IMR-90 (cell line): ENCODE measurements at places on chromosomes 2 and 18.

DNA sequence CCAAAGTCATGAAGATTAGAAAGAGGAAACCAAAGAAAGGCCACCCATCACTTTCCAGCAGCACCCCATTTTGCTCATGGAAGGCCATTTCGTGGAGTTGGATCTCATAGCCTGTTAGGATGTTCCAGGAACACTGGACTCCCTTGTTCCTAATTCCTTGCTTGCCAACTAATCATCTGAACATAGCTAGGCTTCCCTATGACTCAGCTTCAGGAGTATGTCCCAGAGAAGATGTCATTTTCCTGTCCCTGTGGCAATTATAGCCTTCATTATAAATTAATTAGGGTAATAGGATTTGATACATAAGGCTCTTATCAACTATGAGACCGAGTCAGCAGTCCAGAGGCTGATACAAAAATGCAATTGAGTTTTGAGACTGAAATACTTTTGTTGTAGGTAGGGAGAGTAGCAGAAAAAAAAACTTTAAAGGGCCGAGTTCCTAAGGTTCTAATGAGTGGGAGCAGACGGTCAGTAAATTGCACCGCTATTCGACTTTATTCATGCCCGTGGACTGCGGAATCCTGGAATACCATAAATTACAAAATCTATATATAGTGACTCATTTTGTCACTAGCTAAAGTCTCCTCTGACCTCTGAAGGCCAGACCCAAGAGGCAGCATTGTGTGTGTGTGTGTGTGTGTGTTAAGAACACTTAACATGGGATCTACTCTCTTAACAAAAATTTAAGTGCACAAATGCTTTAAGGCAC lies 311.8 kb downstream of the FBXO15 start:
- no peak overlapping the region for H3K27ac ChIP-seq
- H3K27me3 ChIP-seq, result no peaks in the 10 kb centered on the region
- peak; percentile 32 for DNase-seq
- H3K4me1 ChIP-seq, result peaks cover 4% of the 10 kb centered on the region; the same call in 1 of the 2 replicates

- H3K27me3 ChIP-seq, result peaks cover 4% of the 10 kb centered on the region
- no peaks in the 10 kb centered on the region for H3K4me1 ChIP-seq
- no peak overlapping the region for H3K27ac ChIP-seq
- no peak overlapping the region for H3K4me3 ChIP-seq
- DNase-seq, result peak; percentile 5
Measured at GRCh38 chr2:148967578-148967977, 70.9 kb upstream of the LYPD6B start.

- peaks cover 23% of the 10 kb centered on the region for H3K27me3 ChIP-seq
- no peak overlapping the region for H3K27ac ChIP-seq
- H3K4me1 ChIP-seq, result peaks cover 4% of the 10 kb centered on the region
- no peaks in the 10 kb centered on the region for H3K36me3 ChIP-seq
- peak; percentile 56 for DNase-seq
Measured at GRCh38 chr18:62437235-62438017, 85.4 kb upstream of the ZCCHC2 start.

GRCh38 chr2:3633982-3634595 lies 23.9 kb upstream of the ALLC start:
- no peak overlapping the region for H3K27ac ChIP-seq
- no peaks in the 10 kb centered on the region; the same call in 1 of the 2 replicates for H3K4me1 ChIP-seq
- H3K4me3 ChIP-seq, result no peak overlapping the region
- H3K36me3 ChIP-seq, result no peaks in the 10 kb centered on the region
- DNase-seq, result no peak

DNA sequence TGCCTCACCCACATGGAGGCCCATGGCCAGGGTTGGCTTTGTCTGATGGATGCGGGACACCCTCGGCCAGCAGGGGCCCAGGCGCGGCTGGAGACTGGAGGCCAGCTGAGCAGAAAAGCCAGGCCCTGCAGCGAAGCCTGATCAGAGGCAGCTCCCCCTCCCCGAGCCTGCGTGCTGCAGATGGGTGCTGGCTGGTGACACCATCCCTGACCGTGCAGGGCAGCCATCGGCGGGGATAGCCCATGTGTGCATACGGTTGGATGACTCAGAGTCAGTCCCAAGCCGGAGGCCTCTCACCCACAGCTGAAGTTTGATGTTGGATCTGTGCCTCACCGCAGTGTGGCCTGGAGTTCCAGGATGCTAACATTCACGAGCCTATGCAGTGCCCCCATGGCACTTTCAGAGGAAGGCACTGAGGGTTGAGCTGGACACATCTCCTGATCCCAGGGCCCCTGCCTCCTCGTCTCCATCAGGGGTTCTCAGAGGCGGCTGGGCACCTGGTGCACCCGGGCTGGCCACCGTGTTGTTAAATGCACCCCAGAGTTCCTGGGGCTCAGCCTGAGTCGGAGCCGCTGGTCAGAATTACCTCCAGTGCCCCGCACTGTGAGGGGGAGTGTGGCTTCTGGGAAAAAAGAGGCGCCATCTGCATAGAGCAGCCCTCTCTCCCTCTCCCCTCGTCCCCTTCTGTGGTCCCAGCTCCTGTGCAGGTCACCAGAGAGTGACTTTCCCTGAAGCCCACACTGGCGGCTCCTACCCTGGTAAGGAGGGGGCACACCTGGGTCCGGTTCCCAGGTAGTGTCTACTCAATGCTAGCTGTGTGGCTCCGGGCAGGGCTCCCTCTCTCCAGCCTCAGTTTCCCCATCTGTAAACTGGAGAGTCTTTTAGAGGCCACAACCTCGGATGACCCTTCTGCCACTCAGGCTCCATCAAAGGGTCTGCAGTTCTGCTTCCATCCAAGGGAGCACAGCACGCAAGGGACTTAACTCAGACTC lies 19.4 kb upstream of the KIF1A start:
- no peak overlapping the region for H3K27ac ChIP-seq
- H3K4me3 ChIP-seq, result no peak overlapping the region
- H3K4me1 ChIP-seq, result peaks cover 6% of the 10 kb centered on the region; the same call in 1 of the 2 replicates
- H3K27me3 ChIP-seq, result peaks cover 38% of the 10 kb centered on the region

DNA sequence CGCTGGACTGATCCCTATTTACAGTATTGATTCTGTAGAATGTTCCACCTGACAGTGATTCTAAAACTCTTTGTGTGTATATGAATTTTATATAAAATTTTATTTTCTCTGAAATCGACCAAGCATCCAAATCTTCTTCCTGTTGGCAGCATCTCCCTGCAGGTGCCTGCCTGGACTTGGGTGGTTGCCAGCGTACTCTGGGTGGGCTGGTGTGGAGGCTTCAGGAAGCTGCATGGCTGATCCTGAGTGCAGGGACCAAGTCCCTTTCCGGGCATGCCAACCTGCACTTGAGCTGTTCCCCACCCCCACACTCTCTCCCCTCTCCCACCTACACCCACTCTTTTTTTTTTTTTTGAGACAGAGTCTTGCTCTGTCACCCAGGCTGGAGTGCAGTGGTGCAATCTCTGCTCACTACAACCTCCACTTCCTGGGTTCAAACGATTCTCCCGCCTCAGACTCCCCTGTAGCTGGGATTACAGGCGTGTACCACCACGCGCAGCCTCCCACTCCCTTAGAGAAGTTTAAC lies 53.2 kb upstream of the ALKAL2 start:
- H3K4me3 ChIP-seq, result no peak overlapping the region
- no peak overlapping the region for H3K27ac ChIP-seq
- no peaks in the 10 kb centered on the region for H3K36me3 ChIP-seq
- no peak for DNase-seq

DNA sequence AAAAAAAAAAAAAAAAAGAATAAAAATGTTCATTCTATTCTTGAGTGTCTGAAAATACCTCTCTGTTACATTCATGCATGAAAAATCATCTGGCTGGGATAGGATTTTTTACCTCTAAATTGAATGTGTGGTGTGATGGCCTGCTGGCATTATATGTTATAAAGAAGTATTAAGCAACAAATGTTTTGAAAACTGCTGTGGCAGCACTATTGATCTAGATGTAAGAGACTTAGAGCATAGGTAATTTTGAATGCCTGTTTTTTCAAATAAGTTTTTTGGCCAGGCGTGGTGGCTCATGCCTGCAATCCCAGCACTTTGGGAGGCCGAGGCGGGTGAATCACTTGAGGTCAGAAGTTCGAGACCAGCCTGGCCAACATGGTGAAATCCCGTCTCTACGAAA lies 147.0 kb upstream of the LINC00305 start:
- H3K27me3 ChIP-seq, result no peaks in the 10 kb centered on the region
- DNase-seq, result no peak
- no peaks in the 10 kb centered on the region for H3K36me3 ChIP-seq
- no peak overlapping the region for H3K27ac ChIP-seq

- H3K4me3 ChIP-seq, result no peak overlapping the region
- DNase-seq, result no peak
- H3K36me3 ChIP-seq, result peaks cover 18% of the 10 kb centered on the region
- no peak overlapping the region for H3K27ac ChIP-seq
- no peaks in the 10 kb centered on the region for H3K4me1 ChIP-seq
- no peaks in the 10 kb centered on the region for H3K27me3 ChIP-seq
Measured at GRCh38 chr2:203286532-203286931, 41.7 kb upstream of the ABI2 start.

DNA sequence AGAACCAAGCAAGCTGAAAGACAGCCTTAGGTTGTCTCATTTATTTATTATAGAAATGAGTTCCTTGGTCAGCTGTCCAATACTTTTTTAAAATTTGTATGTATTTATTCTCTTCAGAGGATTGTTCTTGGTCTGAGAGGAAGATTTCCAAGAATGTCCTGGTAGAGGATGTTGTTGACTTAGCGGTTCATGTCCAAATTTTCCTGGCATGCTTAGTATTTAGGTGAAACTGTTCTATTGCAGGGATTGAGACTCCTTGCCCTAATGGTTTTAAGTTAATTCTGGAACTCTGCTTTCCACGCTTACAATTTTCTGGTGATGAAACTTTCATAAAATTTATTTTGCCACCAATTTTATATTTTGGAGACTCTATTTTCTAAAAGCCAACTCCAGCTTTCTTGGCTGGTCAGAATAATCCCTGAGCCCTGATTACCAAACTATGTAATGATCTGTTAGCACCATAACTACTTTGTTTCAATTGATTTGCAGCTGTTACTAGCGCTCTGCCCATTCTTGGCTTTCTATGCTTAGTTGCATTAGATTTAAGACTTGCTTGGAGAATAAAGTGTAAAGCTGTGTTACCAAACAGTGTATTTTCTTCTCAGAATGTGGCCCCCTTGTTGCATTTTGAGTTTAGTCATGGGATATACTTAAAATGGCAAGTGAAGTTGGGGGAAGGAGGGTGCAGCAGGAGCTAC lies 1868.8 kb upstream of the CELF4 start:
- H3K27ac ChIP-seq, result no peak overlapping the region
- no peak overlapping the region for H3K4me3 ChIP-seq
- no peaks in the 10 kb centered on the region for H3K36me3 ChIP-seq
- H3K4me1 ChIP-seq, result no peaks in the 10 kb centered on the region
- no peaks in the 10 kb centered on the region for H3K27me3 ChIP-seq
